ENCODE measurements at places on chromosomes 3 and 15. TPM values are rescaled to one million over a fixed set of nuclear protein-coding genes. Genes with fewer than 3 reads are reported as not detected.

GRCh38 chr15:77532067-77532710 lies 100.5 kb downstream of the LINGO1 start:
- peaks cover 4% of the 10 kb centered on the region for H3K36me3 ChIP-seq
- H3K27me3 ChIP-seq, result no peaks in the 10 kb centered on the region
- DNase-seq, result no peak
- H3K4me1 ChIP-seq, result peaks cover 36% of the 10 kb centered on the region
- H3K4me3 ChIP-seq, result no peak overlapping the region

DNA sequence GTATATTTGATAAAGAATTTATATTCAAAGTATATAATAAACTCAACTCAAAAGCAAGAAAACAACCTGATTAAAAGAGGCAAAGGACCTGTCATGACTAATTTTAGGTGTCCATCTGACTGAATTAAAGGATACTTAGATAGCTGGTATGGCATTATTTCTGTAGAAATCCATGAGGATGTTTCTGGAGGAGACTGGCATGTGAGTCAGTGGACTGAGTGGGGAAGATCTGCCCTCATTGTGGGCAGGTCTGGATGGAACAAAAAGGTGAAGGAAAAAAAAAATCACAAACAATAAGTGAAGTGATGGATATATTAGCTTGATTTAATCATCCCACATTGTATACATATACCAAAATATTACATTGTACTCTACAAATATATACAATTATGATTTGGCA lies 16.6 kb downstream of the ANKRD28 start:
- no peaks in the 10 kb centered on the region for H3K27me3 ChIP-seq
- H3K36me3 ChIP-seq, result peaks cover 47% of the 10 kb centered on the region
- peak overlapping the region; percentile 90 for H3K27ac ChIP-seq
- H3K4me3 ChIP-seq, result peak overlapping the region; percentile 46
- peaks cover 88% of the 10 kb centered on the region for H3K4me1 ChIP-seq

- H3K4me1 ChIP-seq, result no peaks in the 10 kb centered on the region
- peaks cover 19% of the 10 kb centered on the region for H3K36me3 ChIP-seq
- no peak overlapping the region for H3K4me3 ChIP-seq
These were observed 70.9 kb downstream of the DCUN1D1 start for GRCh38 chr3:182909318-182910040.

ITPR1 gene
- total RNA-seq, result 26.3 TPM

DNA sequence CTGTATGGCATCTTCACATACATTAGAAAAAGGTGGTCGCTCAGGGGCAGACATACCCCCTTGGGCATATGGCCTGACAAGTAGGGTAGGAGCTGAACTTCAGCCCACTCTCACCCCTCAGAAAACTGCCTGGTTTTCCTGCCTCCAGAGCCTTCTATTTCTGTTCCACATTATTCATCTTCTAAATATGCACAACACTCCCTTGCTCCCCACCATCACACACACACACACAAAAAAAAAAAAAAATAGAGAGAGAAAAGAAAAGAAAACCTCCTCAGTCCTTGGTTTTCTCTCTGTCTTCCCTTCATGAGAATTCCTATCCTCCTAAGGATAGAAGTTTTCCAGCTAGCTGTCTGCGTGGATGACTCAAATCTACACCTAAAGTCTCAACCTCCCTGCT lies 5.6 kb upstream of the ROPN1 start:
- DNase-seq, result no peak
- no peak overlapping the region for H3K27ac ChIP-seq
- no peak overlapping the region for H3K4me3 ChIP-seq
- H3K4me1 ChIP-seq, result peaks cover 2% of the 10 kb centered on the region
- H3K27me3 ChIP-seq, result peaks cover 52% of the 10 kb centered on the region

C3orf20 gene
- not detected for total RNA-seq

DNA sequence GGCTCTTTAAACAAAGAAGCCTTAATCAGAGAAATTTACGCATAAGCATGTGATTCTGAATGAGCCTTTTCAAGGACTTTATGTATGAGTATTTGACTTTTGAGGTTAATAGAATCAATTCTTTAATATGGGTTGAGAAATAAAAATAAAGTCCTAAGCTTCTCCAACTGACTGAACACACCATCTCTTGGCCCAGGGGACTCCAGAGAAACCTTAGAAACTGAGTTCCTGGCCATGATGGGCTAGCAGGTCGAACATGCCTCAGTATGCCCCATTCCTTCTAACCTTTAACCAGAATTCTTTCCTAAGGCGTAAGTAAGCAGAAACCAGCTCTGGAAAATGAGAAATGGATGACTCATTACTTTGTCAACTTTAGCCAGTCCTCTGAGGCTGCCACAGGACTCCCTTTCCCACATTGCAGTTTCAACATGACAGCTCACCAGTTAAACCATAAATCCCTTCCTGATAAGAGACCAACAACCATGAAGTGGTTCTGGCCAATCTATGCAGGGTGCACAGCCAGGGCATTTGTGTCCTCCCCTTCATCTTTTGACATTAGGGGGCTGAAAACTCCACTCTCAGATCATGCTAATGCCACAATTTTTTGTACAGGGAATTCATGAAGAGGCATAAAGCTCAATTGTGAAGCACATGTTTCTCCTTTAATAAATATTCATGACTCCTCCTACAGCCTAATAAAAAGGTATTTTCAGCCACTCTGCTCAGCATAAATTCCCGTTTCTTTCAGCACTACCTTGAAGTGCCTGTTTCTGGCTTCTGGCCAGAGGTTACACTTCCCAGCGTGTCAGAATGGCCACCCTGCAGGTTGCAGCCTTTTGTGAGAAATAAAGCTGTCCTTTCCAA lies 33.3 kb downstream of the TM4SF18 start:
- peaks cover 8% of the 10 kb centered on the region for H3K36me3 ChIP-seq
- peaks cover 56% of the 10 kb centered on the region for H3K4me1 ChIP-seq
- DNase-seq, result no peak
- H3K27ac ChIP-seq, result peak overlapping the region; percentile 96

RTP3 gene
- total RNA-seq, result not detected

DNA sequence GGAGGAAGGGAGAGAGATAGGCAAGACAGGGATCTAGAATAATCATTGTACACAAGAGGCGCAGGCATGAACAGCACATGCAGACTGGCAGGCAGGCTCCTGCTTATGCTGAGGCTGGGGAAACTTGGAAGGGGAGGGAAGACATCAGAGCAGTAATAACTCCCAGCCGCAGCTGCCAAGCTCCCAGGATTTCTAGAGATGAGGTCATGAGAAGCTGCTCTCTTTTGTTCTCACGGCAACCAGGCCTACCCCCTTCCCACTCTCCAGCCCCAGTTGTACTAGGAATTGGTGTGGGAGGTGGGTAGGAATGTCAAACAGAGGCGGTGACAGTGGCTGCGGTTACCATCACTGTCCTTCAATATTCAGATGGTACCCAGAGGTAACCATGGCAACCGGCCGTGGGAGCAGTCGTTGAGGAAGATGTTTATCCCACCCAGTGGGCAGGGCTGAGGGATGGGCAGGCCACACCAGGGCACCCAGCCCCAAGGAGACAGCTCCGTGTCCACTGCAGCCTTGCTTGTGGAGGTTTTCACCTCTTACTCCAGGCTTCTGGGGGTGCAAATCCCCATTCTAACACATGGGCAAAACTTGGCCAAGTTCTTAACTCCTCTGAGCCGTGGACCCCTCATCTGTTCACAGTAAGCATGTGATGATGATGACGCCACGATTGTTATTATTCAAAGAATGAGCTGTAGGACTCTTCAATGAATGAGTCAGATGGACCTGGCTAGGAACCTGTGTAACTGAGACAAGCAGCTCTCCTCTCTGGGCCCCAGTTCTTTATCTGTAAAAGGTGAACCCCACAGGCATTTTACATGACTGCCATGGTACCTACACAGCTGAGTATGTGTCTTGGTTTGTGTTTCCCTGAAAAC lies 360.8 kb upstream of the PROK2 start:
- no peaks in the 10 kb centered on the region for H3K36me3 ChIP-seq
- peaks cover 21% of the 10 kb centered on the region for H3K27me3 ChIP-seq
- H3K4me3 ChIP-seq, result no peak overlapping the region
- DNase-seq, result no peak

- H3K27ac ChIP-seq, result no peak overlapping the region
- no peaks in the 10 kb centered on the region for H3K36me3 ChIP-seq
- H3K4me3 ChIP-seq, result no peak overlapping the region
- DNase-seq, result no peak
- no peaks in the 10 kb centered on the region for H3K27me3 ChIP-seq
These were observed 458.4 kb upstream of the CFAP20DC start for GRCh38 chr3:59508273-59508672.

DNA sequence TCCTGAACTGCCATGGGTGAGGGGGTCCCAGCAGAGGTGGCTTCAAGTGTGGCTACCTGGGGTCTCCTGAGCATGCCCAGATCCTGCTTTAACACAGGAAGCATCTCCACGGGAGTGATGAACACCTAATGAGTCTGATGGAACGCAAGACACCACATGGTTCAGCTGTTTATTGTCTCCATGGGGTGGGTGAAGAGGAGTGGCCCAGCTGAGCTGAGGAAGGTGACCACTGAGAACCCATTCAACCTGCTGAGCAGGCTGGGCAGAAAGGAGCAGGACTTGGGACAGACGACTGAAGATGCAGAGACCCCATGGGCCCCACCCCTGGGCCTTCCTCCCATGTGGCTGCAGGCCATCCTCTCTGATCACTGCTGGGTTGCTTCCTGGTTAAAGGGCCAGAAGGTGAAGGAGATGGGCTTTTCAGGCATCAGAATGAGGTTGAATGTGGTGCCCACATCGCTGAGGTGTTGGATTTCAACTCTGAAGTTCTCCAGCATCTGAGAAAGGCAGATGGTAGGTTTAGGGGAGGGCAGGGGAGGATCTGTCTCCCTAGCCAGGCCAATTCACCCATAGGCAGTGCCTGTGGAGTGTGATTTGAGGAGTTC lies 29.7 kb downstream of the CYP11A1 start:
- no peaks in the 10 kb centered on the region for H3K4me1 ChIP-seq
- no peak overlapping the region for H3K4me3 ChIP-seq
- no peaks in the 10 kb centered on the region for H3K27me3 ChIP-seq

ERC2 gene
- 0.78 TPM for total RNA-seq

Data from osteocyte (in vitro differentiated cells).